ENCODE measurements at places on chromosomes 6 and 20. TPM values are rescaled to one million over a fixed set of nuclear protein-coding genes. Genes with fewer than 3 reads are reported as not detected.

GRCh38 chr20:34420146-34420545, 57.1 kb downstream of the ITCH start:
- H3K36me3 ChIP-seq = peaks cover 30% of the 10 kb centered on the region
- H3K27ac ChIP-seq = no peak overlapping the region

SGK2 gene
- 173 TPM for total RNA-seq

DNA sequence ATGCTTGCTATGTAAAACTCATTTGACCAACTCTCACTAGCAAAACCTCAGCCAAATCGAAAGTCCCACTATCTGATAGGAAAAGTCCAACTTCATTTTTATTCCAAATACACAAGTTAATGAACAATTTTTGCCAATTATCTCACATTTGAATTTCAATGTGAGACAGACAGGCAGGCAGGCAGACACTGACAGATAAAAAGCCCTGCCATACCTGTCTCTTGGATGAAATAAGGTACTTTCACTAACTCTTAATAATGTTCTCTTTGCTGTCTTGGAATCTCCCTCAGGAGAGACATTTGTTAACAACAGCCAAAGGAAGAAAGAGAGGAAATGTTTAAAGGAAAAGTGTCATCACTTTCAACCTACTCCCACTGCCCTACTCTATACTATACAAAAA, 82.0 kb downstream of the RNGTT start:
- no peaks in the 10 kb centered on the region for H3K4me1 ChIP-seq
- H3K27me3 ChIP-seq = no peaks in the 10 kb centered on the region
- DNase-seq = no peak
- H3K4me3 ChIP-seq = no peak overlapping the region
- no peak overlapping the region for H3K27ac ChIP-seq

DNA sequence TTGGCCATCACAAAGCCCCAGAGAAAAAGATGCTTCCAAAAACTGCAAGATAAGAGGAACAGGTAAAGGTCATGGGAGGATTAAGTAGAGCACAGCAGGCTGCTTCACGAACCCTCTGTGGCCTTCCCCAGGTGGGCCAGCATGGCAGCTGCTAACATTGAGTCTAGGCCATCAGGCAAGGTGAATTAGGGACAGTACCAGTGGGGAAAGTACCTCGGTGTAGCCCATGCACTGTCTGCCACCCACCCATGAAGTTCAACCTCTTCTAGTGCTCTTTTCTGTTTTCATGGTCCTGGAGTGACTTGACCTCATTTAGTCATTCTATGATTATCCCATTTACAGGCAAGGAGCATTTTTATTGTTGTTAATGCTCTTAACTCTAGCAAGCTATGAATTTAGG, 108.6 kb upstream of the DUSP22 start:
- no peak overlapping the region for H3K4me3 ChIP-seq
- no peaks in the 10 kb centered on the region for H3K4me1 ChIP-seq
- H3K27ac ChIP-seq = no peak overlapping the region
- H3K36me3 ChIP-seq = no peaks in the 10 kb centered on the region
- DNase-seq = no peak
